Amygdala (tissue), 56 donors: ENCODE measurements at places on chromosomes 3 and 15.

- no peak for DNase-seq
Observed at GRCh38 chr3:78098367-78098766, 1058.5 kb downstream of the ROBO2 start.

GRCh38 chr3:186600896-186601295 is 12.0 kb upstream of the AHSG start:
- DNase-seq = no peak

- DNase-seq = no peak
Observed at GRCh38 chr15:48823237-48823636, 12.4 kb upstream of the CEP152 start.

DNA sequence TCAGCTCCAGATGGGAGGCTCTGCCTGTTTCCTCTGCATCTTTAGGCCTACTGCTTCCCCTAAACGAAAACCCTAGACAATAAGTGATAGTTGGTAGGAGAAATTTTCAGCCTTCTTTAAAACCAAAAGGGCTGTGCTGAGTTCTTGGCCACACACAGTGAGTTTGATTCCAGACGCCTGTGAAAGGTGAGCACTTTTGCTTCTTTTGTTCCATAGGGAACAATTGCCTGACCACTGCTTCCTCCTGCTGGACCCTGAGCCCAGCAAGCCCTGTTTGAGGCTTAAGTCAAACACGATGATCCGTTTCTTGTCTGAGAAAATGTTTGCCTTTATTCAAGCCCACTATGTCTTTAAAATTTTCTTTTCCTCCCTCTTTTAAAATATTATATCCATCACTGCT is 493.9 kb downstream of the ZIC1 start:
- no peak for DNase-seq

- DNase-seq = no peak
Observed at GRCh38 chr3:146544929-146545528, 622 bp upstream of the PLSCR1 start.

DNA sequence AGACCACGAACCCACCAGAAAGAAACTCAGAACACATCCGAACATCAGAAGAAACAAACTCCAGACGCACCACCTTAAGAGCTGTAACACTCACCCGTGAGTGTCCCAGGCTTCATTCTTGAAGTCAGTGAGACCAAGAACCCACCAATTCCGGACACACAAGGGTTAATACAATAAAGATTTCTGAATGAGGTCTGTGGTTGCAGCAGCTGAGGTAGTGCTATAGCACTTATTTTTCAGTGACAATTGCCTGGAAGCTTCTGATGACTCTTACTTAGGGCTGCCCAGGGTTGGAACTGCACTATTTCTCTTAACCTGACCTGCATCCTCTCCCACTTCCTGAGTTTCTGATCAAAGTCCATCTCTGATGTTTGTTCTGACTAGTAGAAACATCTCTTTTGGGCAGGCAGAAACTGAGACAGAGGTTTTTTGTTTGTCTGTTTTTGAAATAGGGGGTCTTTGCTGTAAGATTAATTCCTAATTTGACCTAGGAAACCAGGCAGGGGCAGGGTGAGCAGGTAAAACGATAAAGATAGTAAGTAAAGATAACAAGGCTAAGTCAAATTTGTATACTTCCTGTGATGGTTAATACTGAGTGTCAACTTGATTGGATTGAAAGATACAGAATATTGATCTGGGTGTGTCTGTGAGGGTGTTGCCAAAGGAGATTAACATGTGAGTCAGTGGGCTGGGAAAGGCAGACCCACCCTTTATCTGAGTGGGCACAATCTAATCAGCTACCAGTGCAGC is 169.1 kb downstream of the GAP43 start:
- DNase-seq = no peak

GRCh38 chr3:99929745-99930139 is 112.1 kb downstream of the CMSS1 start:
- no peak for DNase-seq

- DNase-seq = no peak
Observed at GRCh38 chr15:85828874-85829273, 34.1 kb upstream of the KLHL25 start.
